ENCODE measurements at places on chromosomes 7 and 10.

- DNase-seq = no peak
Measured at GRCh38 chr7:75646571-75647102, 92.1 kb downstream of the HIP1 start.

GRCh38 chr10:69915215-69915560, 113.5 kb downstream of the COL13A1 start:
- DNase-seq = no peak

- DNase-seq = no peak
Measured at GRCh38 chr7:148398844-148399365, 191.7 kb upstream of the C7orf33 start.

GRCh38 chr7:127189074-127189473, 63.7 kb downstream of the GRM8 start:
- DNase-seq = no peak

GRCh38 chr10:62162261-62162981, 106.2 kb downstream of the RTKN2 start:
- DNase-seq = no peak

GRCh38 chr10:99921948-99922347, 87.8 kb downstream of the DNMBP start:
- no peak for DNase-seq

GRCh38 chr10:62121187-62121530, 147.5 kb downstream of the RTKN2 start:
- DNase-seq = no peak

DNA sequence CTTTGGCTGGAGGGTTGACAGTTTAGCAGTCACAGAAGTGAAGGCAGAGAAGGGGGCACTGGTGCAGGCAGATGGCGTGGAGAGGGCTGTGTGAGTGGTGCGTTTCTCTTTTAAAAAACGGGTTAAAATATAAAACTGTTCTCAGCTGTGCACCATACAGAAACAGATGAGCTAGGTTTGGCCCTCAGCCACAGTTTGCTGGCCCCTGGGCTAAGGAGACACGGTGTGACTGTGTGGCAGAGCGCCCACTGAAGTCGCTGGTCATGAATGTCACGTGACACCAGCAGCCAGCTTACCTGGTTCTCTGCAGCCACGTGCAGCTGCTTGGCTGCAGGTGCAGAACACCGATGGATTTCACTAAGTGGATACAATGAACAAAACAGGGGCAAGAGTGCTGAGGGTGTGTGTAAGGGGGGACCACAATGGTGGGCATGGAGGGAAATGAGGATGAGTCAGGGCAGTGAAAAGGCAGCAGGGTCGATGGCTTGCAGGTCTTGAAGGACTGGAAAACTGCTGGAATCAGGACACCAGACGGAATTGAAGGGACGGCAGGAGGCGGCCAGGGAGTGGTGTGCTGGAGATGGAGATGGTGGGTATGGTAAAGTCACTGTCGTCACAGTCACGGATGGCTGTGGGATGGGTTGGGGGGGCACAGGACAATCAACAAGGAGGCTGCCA, 7.4 kb downstream of the ZNF746 start:
- DNase-seq = no peak
